ENCODE measurements at places on chromosomes 16 and 17. TPM values are rescaled to one million over a fixed set of nuclear protein-coding genes. Genes with fewer than 3 reads are reported as not detected.

Gene PRSS53
- total RNA-seq, result 1.5 TPM

Gene RNF112
- total RNA-seq, result 1.5 TPM

Gene ZNF385C
- 2.0 TPM for total RNA-seq

Gene PIRT
- total RNA-seq, result not detected

Gene MARVELD3
- total RNA-seq, result not detected

- DNase-seq, result no peak
These were observed 51.7 kb upstream of the SEC14L1 start for GRCh38 chr17:77089124-77089490.
